CD4-positive, alpha-beta T cell treated with Interleukin-4 for 4 hours (primary cell): ENCODE measurements at places on chromosomes 3 and 15.

DNA sequence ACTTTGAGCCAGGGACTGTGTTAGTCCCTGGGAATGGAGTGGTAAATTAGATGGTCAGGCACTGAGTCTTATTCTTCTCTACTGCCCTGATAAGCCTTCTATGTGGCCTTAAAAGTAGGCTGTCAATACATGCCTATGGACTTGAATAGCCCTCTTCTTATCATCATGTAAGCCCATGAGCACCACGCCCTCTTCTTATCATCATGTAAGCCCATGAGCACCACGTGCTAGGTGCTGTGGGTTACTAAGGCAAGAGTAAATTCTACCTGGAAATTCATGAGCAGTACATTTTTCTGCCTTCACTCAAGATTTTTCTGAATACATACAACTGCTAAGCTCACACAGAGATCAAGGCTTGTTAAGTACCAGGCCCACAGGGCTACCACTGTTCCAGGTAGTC is 68.5 kb downstream of the DHX30 start:
- no peak for DNase-seq

DNA sequence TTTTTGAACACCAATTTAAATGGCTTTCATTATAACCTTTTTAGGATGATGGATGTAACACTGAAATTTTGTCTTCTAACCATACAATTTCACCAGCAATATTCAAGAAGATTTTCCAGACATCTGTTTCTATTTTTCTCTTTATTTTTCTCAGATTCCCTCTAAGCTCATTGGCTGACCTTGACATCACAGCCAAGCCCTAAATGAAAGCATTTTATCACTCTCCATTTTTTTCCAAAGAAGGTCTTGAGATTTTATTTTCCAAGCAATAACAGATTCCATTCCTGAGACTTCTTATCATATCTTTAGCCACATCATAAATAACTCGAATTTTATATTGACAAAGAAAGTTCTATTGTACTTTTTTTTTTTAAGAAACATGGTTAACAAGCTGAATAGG is 392.6 kb upstream of the THBS1 start:
- no peak for DNase-seq

DNA sequence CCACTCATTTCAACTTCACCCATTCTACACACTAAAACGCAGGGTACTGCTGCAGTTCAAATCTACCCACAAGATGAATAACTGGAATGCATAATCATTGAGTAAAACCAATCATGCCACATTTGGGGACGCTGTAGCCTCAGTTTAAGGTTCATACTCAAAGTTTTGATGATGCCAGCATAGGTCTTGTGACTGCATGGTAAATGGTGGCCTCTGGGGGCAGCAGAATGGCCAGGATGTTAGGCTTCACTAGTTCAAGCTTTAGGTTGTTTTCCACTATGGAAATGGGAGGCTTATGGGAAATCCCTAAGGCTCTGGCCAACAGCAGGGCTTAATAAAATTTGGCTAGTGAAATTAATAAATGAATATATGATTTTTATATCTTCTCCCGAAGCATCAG is 104.3 kb upstream of the TSC22D2 start:
- peak; percentile 5 for DNase-seq

DNA sequence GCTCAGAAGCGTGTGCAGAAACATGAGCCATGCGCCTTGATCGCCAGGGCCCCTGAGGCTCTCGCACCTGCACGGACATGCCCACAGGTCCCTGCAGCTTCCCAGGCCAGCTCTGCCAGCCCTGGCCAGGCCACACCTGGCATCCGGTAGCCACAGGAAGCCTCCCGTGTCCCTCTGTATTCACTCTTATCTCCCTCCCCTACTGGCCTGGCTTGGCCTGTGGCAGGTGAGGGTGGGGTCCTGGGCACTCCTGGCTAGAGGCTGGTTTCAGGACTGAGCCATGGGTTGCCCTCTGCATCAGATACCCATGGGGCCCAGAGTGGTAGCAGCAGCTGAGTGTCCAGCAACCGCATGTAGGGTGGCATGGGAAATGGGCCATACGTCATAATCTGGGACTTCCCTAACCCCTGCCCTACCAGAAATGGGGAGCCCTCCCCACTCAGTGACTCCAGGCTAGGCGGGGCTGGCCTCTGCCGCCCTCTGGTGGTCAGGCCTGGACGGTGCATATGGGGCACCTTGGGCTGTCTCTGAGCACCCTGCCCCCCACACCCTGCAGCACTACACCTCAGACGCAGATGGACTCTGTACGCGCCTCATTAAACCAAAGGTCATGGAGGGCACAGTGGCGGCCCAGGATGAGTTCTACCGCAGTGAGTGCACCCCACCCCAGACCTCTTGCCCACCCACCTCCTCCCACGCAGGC is 12.6 kb upstream of the LMAN1L start:
- peak; percentile 86 for DNase-seq

DNA sequence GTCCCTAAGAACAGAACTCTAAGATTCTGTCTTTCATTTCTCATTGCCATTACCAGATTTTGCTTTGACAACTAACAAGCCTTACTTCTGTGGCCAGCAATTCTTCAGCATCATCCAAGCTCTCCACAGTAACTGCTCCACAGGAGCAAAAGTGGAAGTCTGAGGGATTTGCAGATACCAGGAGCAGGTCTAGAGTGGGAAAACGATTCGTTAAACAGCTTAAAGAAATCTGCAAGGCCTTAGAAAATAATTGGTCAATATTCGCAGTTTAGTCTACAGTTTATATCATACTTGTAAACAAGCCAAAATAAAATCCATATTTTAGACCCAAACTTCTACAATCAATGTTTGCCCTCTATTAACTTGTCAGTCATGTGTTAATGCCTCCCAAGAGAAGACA is 24.1 kb downstream of the MYH15 start:
- no peak for DNase-seq
